ENCODE measurements at places on chromosomes 6 and 20.

- no peak for DNase-seq
Observed at GRCh38 chr6:41170547-41171160, 7.7 kb upstream of the TREM2 start.

GRCh38 chr6:125107896-125108295 is 45.7 kb upstream of the TPD52L1 start:
- DNase-seq = no peak

DNA sequence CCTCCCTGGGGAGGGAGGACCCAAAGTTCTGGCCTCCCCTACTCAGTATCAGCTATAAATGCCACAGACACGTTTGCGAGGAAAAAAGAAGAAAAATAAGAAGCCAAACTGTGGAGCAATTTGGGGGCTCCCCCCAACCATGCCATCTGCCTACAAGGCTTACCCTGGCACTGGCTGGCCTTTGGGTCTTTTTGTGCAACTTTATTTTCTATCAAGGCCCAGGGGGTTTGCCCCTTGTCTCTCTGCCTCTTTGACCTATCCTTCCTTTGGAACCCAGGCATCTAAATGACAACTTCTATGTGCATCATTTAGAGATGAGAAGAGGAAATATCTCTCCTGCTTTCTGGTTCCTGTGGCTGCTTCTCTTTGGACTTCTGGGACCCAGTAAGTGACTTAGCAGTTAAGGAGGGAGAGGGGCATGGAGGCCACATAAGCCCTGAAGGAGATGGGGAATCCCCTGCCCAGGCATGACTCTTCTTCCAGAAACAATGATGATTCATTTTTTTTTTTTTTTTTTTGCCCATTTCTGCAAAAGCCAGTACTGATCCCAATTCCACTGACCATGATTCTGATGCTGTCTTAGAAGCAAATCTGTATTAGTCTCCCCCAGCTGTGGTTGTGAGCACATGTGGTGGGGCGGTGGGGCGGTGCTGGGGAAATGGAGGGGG is at the start of gene MUC22:
Gene MUC22, plus strand, starts transcription at position 82 of the 668 bp plus-strand sequence. Its CDS starts 233 bp downstream, at position 315.
- DNase-seq = peak; percentile 53

DNA sequence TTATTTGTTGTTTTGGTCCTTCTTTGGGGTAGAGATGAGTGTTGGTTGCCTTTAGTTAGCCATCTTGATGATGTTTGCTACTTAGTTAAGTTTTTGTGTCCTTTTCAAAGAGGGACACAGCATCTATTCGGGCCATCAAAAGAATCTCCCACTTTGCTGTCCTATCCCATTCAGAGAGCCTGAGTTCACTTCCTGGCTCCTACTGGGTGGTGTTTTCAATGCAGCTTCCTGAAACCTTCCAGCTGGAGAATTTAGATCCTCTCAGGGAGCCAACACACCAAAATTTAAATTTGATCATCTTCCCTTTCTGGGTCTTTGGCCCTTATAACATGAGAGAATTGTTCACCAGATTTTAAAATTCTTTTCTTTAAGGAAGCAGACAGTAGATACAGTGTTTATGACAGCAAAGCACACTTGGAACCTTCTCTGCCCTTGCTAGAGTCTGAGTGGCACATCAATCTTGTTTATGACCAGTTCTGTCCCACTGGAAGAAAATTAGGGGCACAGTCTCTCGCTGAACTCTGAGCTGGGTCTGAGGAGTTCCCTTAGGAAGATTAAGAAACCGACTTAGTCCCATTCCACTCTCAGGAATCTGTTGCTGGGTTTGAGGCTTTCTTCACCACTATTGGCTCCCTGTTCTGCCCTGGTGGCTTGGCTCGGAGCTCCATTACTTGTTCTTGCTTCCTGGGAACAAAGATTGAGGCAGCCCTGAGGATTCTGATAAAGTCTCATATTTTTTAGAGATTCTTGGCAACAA is 115.5 kb downstream of the CCDC170 start:
- DNase-seq = no peak

- DNase-seq = no peak
Observed at GRCh38 chr20:23436681-23437080, 2.8 kb upstream of the CSTL1 start.

GRCh38 chr6:72675396-72675795 is 53.5 kb downstream of the KCNQ5 start:
- DNase-seq = peak; percentile 47

All from fibroblast of skin of back (primary cell).